ENCODE measurements at places on chromosomes 13 and 19.
A peak's percentile ranks its signal among the peaks of the same experiment; 100 is the strongest.

DNA sequence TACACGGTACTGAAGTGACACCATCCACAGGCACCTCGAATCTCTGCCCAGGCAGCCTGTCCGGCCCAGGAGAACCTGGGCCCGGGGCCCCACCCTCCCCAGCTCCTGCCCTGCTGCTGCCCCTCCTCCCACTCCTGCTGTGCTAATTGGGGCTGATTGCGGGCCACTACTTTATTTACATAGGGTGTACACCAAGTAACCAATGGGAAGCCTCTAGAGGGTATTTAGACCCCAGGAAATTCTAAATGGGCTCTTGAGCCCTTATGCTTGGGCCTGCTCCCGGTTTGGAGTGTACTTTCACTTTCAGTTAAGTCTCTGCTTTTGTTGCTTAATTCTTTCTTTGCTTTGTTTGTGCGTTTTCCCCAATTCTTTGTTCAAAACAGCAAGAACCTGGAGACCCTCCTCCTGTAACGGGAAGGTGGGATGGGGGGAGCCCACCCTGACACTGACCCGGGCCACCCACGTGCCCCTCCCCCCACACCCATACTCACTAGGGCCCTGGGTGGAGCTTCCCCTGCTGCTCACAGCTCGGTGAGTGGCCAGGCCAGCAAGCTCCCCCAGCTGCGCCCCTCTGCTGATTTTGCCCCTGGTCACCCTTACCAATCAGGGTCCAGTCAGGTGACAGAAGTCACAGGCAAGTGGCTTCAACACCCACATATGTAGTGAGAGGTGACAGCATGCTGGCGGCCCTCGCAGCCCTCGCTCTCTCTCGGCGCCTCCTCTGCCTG lies 9.4 kb downstream of the SCGB2B2 start:
- no peaks in the 10 kb centered on the region for H3K27me3 ChIP-seq
- peak overlapping the region; percentile 79 for H3K27ac ChIP-seq
- H3K4me1 ChIP-seq: peaks cover 5% of the 10 kb centered on the region
- no peaks in the 10 kb centered on the region for H3K36me3 ChIP-seq
- peak overlapping the region; percentile 69 for H3K4me3 ChIP-seq
- peak; percentile 27 for DNase-seq

DNA sequence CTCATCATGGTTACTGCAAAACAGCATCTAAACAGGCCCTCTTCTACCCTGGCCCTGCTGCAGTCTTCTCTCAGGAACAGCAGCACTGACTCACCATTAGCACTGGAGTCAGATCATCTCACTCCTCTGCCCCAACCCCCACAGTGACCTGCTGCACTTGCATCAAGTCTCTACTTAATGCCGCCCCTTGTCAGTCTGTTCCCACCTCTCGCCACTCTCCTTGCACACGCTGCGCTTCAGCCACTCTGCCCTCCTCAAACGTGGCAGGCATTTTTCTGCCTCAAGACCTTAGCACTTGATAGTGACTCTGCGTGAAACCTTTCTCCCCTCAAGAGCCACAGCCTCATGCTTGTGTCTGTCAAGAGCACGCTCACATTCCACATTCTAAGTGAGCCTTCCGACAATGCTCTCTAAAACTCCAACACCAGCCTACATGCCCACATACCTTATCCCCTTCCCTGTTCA lies 22.1 kb downstream of the MIPEP start:
- H3K27me3 ChIP-seq: no peaks in the 10 kb centered on the region
- peaks cover 21% of the 10 kb centered on the region for H3K4me1 ChIP-seq
- DNase-seq: peak; percentile 85
- no peaks in the 10 kb centered on the region for H3K36me3 ChIP-seq
- H3K27ac ChIP-seq: peak overlapping the region; percentile 89

DNA sequence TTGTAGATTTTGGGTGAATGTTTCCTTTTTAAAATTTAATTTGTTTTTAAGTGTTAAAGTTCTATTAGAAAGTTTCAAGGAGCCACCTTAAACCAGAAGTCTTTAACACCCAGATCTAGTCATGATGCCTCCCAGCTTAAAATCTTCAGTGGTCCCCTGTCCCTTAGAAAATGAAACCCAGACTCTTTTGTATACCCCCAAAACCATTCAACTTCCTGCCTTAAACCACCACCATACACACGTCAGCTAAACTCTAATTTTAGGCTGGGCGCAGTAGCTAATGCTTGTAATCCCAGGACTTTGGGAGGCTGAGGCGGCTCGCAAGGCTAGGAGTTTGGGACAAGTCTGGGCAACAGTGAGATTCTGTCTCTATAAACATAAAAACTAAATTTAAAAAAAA lies 37.9 kb downstream of the N4BP2L1 start:
- no peak for DNase-seq
- H3K4me3 ChIP-seq: no peak overlapping the region
- H3K27ac ChIP-seq: no peak overlapping the region
- H3K4me1 ChIP-seq: no peaks in the 10 kb centered on the region
- H3K36me3 ChIP-seq: no peaks in the 10 kb centered on the region

GRCh38 chr13:101875717-101876393 lies 423.4 kb downstream of the ITGBL1 start:
- DNase-seq: peak; percentile 55
- no peaks in the 10 kb centered on the region for H3K27me3 ChIP-seq
- no peaks in the 10 kb centered on the region for H3K36me3 ChIP-seq

GRCh38 chr13:20528452-20528851 lies 2.8 kb upstream of the CRYL1 start:
- H3K27ac ChIP-seq: no peak overlapping the region
- no peaks in the 10 kb centered on the region for H3K27me3 ChIP-seq
- 0 out of 2 replicates have a peak, but pooled peaks cover 2% of the 10 kb centered on the region for H3K4me1 ChIP-seq
- no peaks in the 10 kb centered on the region for H3K36me3 ChIP-seq
- H3K4me3 ChIP-seq: no peak overlapping the region

GRCh38 chr19:31519256-31519655 lies 170.0 kb upstream of the TSHZ3 start:
- no peak overlapping the region for H3K4me3 ChIP-seq
- no peaks in the 10 kb centered on the region for H3K4me1 ChIP-seq
- H3K27me3 ChIP-seq: no peaks in the 10 kb centered on the region
- H3K27ac ChIP-seq: no peak overlapping the region
- DNase-seq: no peak

DNA sequence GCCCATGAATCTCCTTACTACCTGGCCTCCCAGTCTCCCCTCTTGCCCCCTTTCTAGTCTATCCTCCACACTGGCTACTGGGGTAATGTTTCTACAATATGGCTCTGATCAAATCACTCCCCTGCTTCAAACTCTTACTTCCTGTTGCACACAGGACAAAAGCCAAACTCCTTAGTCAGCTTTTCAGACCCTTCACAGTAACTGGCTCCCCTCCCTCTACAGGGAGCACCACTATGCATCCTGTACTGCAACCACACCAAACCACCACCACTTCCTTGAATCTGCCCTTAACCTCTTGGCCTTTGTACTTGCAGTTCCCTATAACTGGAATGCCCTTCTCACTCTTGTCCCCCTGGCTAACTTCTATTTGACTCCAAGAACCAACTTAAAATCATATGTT lies 32.2 kb downstream of the DEDD2 start:
- no peak overlapping the region for H3K4me3 ChIP-seq
- H3K36me3 ChIP-seq: no peaks in the 10 kb centered on the region
- peak; percentile 28 for DNase-seq

- no peak overlapping the region for H3K27ac ChIP-seq
- no peaks in the 10 kb centered on the region for H3K27me3 ChIP-seq
- H3K36me3 ChIP-seq: no peaks in the 10 kb centered on the region
- H3K4me1 ChIP-seq: no peaks in the 10 kb centered on the region
- no peak overlapping the region for H3K4me3 ChIP-seq
These were observed 24.6 kb downstream of the POP4 start for GRCh38 chr19:29630655-29631054.
